Type B pancreatic cell (in vitro differentiated cells): ENCODE measurements at places on chromosomes 3 and 15. TPM values are rescaled to one million over a fixed set of nuclear protein-coding genes. Genes with fewer than 3 reads are reported as not detected.

- H3K36me3 ChIP-seq = no peaks in the 10 kb centered on the region
- no peak for DNase-seq
- H3K27ac ChIP-seq = no peak overlapping the region
- H3K4me3 ChIP-seq = no peak overlapping the region
These were observed 49.0 kb downstream of the CCDC54 start for GRCh38 chr3:107426223-107426622.

- no peaks in the 10 kb centered on the region for H3K36me3 ChIP-seq
- H3K27me3 ChIP-seq = peaks cover 10% of the 10 kb centered on the region
- no peaks in the 10 kb centered on the region for H3K4me1 ChIP-seq
- no peak overlapping the region for H3K27ac ChIP-seq
- no peak overlapping the region for H3K4me3 ChIP-seq
These were observed 12.7 kb upstream of the CPA3 start for GRCh38 chr3:148852271-148852992.

GRCh38 chr15:101083336-101084045 is 164.3 kb downstream of the LRRK1 start:
- H3K27ac ChIP-seq = no peak overlapping the region
- DNase-seq = no peak
- H3K4me3 ChIP-seq = no peak overlapping the region
- H3K4me1 ChIP-seq = no peaks in the 10 kb centered on the region

DNA sequence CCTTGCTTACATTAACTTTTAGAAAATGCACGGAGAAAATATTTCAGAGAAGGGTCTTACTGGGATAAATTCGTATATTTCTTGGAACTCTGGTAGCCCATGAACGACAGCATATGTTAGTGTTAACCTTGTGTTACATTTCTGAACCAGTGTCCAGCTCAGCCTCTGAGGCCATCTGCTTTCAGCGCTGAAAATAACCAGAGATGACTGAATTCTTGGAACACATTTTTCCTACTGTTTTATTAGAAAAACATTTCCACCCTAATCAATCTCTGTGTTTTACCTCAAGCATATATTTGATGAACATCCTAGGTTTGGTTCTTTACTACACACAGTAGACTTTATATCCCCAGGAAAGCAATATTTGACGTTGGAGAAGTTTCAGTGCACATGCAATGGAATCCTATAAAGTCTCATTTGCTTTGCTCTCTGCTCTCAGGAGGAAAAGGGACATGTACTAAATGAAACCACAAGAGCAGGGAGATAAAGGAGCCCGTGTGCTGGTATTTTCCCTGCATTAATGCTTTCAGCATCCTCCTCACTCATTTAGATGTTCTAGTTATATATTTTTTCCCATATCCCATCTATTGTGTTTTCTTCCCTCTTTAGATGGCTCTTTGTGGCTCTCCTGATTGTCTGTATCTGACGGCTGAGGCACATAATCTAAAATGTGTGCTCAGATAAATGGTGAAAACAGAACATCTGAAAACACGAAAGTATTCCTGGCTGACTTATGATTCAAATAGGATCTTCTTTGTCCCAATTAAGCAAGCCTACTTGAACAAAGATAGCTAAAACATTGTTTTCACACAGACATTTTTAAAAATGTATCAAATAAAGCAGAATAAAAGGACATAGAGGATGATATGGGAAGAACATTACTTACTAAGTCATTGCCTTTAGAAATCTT is 151.7 kb upstream of the KCNMB2 start:
- no peaks in the 10 kb centered on the region for H3K36me3 ChIP-seq
- no peak overlapping the region for H3K4me3 ChIP-seq
- no peak overlapping the region for H3K27ac ChIP-seq
- no peak for DNase-seq

- H3K27me3 ChIP-seq = peaks cover 21% of the 10 kb centered on the region
- H3K4me3 ChIP-seq = no peak overlapping the region
- H3K4me1 ChIP-seq = no peaks in the 10 kb centered on the region
- no peaks in the 10 kb centered on the region for H3K36me3 ChIP-seq
These were observed 62.7 kb downstream of the CASR start for GRCh38 chr3:122246199-122246598.

The NEK10 gene
- 1.4 and 4.2 TPM in 2 replicates for total RNA-seq
